ENCODE measurements at places on chromosomes 3 and 15.

DNA sequence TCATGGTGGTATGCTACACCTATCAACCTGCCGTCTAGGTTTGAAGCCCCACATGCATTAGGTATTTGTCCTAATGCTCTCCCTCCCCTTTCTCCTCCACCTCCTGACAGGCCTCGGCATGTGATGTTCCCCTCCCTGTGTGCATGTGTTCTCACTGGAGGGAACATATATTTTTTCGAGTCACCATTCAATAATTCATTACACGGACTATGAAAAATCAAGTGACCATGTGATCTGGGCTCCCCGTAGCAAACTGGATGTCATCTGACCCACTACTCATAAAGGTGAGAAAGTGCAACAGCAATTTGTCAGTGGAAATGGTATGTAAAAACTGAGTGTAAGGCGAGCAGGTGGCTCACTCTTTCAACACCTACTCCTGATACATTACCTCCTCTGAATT lies 224.3 kb upstream of the RASGRP1 start:
- no peak for DNase-seq

DNA sequence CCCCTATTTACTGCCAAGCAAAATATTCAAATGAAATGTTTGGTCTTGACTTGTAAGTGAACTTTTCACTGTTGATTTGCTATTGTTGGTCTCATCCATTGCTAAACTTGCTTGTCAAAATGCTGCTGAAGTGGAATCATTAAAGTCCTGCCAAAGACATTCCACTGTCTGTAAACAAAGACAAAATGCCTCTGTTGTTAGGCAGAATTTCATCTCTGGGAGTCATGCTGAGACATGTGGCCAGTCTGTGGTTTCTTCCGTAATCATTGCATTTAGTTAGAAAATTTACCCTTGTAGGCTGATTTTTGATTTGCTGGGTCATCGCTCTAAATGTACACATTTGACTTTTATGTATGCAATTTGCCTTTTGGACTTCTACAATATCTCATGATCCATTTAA lies 577.7 kb downstream of the MECOM start:
- no peak for DNase-seq

DNA sequence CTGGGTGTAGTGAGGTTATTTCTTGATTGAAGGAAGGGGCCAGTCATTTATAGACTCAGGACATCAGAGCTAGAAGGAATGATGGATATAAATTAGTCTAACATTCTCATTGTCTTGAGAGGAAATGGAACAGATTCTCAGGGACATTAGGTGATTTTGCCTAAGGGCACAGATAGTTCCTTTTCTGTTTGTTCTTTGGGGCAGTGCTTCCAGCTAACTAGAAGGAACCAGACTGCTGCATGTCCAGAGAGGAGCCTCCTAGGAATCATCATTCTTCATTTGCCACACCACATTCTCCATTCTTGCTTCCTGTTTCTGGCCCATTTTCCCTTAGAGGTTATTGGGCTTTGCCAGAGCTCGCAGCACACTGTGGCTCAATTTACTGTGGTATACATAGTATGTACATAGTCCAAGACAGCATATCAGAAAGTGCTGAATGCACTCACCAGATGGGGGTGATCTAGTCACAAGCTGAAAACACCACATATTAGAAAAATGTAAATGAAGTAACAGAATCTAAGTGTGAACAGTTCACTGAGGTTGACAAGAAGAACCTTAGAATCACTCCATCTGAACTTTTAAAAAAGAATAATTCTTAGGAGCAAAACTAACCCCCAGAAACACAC lies 62.7 kb upstream of the MYZAP start:
- no peak for DNase-seq

GRCh38 chr3:197746209-197746608 lies 3.5 kb upstream of the FYTTD1 start:
- DNase-seq = no peak

GRCh38 chr3:184677344-184678316 lies 34.2 kb downstream of the MAGEF1 start:
- no peak for DNase-seq

GRCh38 chr3:151393941-151394340 lies 9.4 kb upstream of the P2RY12 start:
- DNase-seq = no peak

DNA sequence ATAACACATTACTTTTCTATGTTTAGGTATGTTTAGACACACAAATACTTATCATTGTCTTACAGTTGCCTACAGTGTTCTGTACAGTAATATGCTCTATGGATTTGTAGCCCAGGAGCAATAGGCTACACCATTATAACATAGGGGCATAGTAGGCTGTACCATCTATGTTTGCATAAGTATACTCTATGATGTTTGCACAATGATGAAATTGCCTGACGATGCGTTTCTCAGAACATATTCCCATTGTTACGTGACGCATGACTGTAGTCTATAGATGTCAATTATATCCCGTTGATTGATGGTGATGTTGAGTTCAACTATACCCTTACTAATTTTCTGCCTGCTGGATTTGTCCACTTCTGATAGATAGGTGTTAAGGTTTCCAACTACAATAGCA lies 139.4 kb upstream of the PFN2 start:
- no peak for DNase-seq

DNA sequence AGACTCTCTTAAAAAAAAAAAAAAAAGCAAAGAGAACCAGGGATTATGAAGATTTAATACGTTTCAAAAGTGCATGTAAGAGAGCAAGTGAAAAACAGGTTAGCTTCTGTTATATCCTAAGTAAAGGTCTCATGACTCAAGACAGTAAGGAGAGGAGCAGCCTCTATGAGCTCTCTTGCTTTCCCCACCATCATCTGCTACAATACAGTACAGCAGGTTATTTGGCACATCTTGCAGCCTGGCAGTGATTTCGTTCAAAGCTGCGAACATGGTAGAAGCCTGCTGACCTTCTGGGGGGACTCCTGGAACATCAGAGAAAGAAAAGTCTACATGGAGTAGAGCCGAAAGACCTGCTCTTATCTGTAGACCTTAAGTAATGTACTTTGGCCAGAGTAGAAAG lies 129.2 kb upstream of the PLXND1 start:
- DNase-seq = no peak

- DNase-seq = no peak
These were observed 2.2 kb downstream of the BTBD1 start for GRCh38 chr15:83064859-83065258.

DNA sequence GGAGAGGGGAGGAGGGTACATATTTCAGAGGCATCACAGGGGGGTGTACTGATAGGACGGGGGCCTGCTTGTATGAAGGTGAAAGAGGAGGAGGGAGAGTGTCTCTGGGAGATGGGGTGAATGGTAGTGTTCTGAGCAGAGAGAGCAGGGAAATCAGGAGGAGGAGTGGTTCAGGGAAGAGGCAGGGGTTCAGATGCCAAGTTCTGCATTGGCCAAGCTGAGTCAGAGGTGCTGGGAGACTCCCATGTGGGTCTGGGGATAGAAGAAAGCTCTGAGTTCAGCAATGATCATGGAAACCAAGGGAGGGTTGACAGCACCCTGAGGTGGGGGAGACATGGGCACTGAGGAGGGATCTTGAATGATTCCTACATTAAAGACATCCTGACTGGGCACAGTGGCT lies 3.0 kb downstream of the CYP8B1 start:
- DNase-seq = no peak

DNA sequence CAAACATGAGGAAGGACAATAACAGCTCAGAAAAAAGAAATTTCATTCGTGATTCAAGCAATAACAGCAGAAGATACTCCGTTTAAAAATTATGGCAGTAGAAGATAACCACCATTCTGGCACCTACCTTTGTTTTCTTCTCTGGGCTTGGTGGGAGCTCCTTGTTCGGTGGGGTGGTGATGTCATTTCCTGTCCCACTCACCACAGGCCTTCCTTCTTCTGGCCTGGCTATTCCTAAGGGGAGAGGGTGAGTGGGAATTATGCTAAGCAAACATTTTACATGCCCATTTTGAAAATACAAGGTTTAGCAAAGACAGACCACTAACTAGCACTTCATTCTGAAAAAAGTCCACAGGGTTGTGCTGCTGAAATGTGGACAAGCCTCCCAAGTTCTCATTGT lies 74.4 kb downstream of the DHX30 start:
- DNase-seq = no peak

- no peak for DNase-seq
These were observed 769.4 kb upstream of the GOLIM4 start for GRCh38 chr3:168865022-168865551.

GRCh38 chr15:71049706-71050422 lies 65.4 kb upstream of the THSD4 start:
- DNase-seq = no peak

DNA sequence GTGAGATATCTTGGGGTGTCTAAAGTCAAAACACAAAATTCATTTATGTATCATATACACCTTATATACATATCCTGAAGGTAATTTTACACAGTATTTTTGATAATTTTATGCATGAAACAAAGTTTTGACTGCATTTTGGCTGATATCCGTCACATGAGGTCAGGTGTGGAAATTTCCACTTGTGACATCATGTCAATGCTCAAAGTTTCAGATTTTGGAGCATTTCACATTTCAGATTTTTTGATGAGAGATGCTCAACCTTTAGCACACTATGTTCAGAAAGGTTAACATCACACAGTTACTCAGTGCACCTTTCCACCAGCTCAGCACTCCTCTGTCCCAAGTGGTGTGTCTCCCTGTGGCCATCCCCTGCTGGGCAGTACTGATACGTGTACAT lies 37.7 kb upstream of the CPB1 start:
- no peak for DNase-seq

DNA sequence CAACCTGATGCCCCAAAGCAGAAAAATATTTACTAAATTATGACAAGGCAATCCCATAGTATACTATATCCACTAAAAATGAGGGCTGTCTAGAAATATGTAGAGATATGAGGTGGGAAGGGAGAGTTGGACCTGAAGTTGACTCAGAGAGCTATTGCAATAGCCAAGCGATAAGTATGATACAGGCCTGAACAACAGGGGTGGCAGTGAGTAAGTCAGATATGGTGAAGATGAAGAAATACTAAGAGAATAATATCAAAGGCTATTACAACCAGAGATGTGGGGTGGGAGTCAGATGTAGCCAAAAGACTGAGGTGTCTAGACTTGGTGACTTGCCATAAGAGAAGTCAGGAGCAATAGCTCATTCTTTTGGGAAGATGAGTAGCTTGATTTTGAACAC lies 9.2 kb downstream of the HSPBAP1 start:
- DNase-seq = no peak

DNA sequence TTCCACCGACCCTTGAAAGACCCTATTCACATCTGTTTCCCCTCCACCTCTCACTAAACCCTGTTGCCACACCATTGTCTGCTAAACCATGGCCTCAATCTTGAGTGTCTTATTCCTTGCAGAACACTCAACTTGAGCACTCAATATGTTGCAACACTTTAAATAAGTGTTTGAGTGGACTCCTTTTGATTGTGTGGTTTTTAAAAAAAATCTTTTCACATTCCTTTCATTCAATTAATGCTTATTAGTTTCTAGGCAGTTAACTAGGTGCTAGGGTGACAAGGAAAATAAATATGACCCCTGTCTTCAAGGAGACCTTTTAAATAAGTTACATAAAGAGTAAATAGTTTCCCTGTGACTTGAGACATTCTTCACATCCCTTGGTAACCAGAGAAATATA lies 13.3 kb upstream of the HHLA2 start:
- no peak for DNase-seq

DNA sequence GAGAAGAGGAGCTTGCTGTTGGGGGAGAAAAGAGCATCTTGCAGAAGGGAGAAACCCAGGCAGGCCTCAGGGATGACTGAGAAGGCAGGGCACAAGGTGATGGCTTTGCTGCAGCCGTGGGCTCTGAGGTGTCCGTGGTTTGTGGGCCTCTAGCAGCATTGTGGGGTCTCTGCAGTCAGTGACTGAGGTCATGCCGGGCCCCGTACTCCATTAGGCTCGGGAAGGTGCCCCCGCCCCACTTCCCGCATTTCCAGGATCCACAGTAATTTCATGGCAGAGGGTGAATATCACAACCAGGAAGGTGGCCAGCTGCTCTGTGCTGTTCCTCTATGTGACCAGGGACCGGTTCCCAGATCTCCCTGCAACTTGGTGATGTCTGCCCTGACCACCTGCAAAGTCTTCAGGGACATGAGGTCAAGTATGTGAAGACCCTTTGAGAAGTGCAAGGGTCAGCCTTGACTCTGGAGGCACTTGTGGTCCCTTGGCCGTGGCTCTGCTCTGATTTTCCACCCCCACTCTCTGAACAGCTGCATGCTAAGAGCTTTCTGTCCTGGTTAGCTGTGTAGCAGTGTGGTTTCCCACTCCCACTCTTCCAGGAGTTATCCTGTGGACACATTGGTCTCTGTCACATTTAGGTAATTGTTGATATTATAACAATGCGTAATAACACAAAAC lies 3.6 kb downstream of the KLF13 start:
- DNase-seq = no peak

DNA sequence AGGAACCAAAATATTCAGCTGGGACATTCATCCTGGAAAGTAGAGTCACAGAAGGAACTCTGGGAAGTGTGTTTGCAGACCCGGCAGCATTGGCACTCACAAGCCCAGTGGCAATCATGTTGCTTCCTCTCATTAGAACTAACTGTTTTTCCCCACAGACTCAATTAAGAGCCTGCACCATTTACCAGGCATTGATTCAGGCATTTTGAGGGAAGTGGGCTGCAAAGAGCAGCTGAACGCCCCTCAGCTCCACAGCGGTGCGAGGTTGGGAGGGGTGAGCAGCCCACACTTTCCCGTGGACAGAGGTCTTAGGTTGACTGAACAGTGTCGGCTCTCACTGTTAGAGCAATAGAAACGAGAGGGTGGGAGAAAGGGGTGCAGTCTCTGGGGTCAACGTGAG lies 143.8 kb downstream of the STT3B start:
- no peak for DNase-seq

DNA sequence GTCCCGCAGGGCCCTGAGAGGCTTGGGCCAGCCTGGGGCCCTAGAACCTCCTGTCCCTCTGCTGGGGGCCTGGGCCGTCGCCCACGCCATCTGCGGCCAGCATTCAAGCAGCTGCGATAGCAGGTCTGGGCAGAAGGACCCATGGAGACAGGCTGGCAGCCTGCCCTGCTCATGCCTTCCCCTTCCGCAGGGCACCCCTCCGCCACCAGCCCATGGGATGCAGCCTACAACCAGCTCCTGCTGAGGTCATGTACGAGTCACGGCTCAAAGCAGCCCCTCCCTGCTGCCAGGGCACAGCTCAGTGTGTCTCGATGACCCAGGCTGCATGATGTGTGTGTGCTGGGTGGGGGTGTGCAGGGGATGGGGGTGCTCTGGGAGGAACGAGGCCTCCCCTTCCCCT lies 27.8 kb downstream of the DUSP7 start:
- DNase-seq = no peak
